Stimulated activated CD4-positive, alpha-beta T cell treated with anti-CD3 and anti-CD28 coated beads, Interleukin-15, amount 100 ng/mL, for 48 hours (primary cell): ENCODE measurements at places on chromosomes 1 and 21.

GRCh38 chr1:116514708-116515525 lies 55.9 kb downstream of the CD58 start:
- DNase-seq = peak; percentile 69

- no peak for DNase-seq
These were observed 26.6 kb upstream of the FCRL4 start for GRCh38 chr1:157624471-157624870.

DNA sequence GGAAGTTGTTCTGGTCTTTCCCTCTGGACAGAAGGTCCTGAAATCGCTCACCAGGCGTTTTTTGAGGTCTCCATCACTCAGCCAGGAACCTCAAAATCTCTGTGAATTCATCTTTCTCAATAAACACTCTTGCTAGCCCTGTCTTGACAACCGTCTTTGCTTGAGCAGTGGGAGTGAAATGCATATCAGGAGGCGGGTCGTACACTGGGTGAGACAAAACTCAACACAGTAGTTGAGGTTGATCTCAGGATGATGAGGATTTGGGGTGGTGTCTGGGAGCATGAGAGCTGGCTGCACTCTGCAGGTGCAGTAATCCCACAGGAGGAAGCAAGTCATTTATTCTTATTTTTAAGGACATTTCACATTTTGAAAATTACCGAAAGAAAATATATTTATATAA lies 1.9 kb downstream of the GPR25 start:
- DNase-seq = no peak

DNA sequence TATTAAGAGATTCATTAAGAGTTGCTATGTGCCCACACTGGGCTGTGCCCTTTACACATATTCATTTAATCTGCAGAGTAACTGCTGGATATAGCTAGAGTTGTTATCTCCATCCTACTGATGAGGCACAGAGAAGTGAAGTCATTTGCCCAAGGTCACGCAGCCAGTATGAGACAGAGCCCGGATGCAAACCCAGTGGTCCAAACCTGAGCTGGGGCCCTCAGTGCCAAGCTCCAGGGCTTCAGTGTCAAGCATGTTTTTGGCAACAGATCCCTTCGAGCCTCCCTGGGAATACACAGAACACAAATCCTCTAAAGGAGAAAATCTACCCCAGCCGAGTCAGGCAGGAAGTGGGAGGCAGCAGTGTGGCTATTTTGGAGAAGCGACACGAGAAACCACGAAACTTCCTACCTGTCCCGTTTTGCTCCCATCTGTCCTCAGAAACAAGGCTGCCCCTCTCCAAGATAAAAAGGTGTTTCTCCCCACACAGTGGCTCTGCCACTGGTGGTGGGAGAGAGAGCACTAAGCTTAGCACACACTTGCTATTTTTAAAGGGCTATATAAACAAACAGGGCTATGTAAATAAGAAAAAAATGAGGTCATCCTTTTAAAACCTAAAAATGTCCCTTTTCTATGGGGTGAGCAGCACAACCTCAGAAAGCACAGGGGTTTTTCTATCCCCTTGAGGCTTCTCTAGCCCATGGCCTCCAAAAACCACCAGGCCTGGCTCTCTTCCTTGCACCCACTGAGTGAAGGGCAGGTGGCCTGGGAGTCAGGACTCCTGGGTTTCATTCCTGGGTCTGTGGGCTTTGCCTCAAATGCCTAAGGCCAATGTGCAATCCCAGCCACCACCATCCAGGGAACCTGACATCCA lies 138.6 kb upstream of the EDN2 start:
- no peak for DNase-seq

GRCh38 chr1:151134396-151134795 lies 12.0 kb downstream of the SEMA6C start:
- DNase-seq = no peak

- no peak for DNase-seq
These were observed 26.9 kb upstream of the SLC44A3 start for GRCh38 chr1:94793296-94793656.

DNA sequence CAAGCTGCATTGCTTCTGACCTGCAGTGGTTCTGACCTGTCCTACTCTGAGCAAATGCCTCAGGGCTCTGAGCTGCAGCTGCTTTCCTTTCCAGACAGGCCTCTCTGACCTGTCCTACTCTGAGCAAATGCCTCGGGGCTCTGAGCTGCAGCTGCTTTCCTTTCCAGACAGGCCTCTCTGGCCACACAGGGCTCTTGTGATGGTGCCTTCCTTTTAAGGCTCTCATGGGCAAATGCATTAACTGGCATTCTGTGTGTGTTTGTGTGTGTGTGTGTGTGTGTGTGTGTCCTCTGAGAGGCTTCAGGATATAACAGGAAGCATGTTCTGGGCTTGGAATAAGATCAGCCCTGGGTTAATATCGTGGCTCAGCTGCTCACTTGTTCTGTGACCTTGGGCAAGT lies 131.3 kb downstream of the NTPCR start:
- DNase-seq = no peak

- DNase-seq = no peak
These were observed 52.2 kb downstream of the SLC27A3 start for GRCh38 chr1:153827168-153827964.

GRCh38 chr1:229406798-229407197 lies 27.1 kb downstream of the ACTA1 start:
- DNase-seq = no peak

DNA sequence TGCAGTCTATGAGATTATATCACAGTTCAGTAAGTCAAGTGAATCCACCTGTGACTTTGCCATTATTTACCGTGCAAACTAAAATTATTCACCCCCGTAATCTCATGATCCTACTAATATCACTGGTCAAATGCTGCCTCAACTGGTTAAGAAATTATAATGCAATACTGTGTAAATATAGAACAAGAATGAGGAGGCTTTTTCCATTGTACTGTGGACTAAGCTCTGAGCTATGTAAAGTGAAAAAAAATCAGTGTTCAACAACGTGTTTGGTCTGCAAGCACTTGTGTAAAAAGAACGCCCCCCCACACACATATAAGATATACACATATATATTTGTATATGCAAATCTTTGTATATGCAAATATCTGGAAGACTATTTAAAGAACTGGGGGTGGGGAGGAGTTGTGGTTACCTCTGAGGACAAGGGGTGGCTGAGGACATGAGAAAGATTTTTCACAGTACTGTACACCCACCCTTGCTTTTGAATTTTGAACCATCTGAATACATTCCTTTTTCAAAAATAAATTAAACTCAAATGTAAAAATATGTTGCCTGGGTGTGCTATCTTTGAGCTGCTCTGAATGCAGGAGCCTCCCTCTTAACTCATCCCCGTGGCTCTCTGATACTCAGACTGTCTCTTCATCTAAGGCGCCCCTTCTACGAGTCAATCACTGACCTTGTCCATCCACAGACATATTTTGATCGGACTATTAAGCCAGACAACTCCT lies 57.0 kb downstream of the PTP4A2 start:
- DNase-seq = no peak
